Right cardiac atrium (tissue), 5 donors: ENCODE measurements at places on chromosomes 16 and 17.
A peak's percentile ranks its signal among the peaks of the same experiment; 100 is the strongest.

DNA sequence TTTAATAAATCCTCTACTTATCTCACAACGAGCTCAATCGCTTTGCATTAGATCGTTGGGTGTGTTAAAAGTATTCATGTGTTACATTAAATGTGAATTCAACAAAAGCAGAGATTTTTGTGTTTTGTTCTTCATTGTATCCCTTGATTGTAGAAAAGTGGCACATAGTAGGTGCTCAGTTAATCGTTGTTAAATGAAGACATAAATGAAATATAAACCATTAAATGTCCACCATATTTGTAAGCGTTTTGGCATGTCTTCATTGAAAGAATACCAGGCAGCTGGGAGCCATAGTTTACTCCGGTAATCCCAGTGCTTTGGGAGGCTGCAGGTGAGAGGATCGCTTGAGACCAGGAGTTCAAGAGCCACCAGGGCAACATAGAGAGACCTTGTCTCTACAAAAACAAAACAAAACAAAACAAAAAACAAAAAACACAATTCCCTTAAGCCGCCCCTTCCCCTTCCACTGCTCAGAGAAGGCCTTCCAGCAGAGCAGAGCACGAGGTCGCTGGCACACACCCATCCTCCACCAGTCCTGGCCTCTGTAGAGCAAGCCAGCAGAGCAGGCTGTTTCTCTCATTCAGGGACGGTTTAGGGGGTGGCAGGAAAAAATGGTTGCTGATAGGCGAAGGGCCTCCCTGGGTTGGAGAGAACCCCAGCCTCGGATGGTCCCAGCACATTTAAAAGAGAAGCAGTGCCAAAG is 673 bp upstream of the CHD9 start:
- peak; percentile 81 for DNase-seq

GRCh38 chr17:30332057-30332542 is 1.8 kb downstream of the TMIGD1 start:
- DNase-seq: no peak

- DNase-seq: peak; percentile 51
Observed at GRCh38 chr16:29899516-29900101, at the start of gene SEZ6L2. SEZ6L2 (minus strand) TSS chr16:29899550; CDS start chr16:29899019, 531 bp downstream.

GRCh38 chr17:31877341-31877740 is 18.3 kb upstream of the COPRS start:
- DNase-seq: no peak

GRCh38 chr17:59828478-59828760 is 64.3 kb downstream of the TUBD1 start:
- DNase-seq: no peak

DNA sequence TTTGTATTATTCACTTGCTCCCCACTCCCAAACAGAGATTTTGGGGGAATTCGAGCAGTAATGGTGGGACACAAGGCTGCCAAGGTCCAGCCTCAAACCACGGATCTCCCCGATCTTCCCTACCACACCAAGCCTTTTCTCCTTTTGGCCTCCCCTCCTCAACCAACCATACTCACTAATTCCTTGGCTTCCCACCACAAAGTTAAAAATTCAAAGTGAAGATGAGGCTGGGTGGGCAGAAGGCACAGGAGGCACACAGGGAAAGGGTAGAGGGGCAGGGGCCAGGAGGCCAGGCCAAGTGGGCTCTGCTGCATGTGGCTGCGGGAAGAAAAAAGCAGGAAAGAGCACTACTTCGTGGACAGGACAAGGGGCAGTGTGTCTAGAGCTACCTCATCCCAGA is 15.2 kb downstream of the HOXB4 start:
- DNase-seq: no peak

DNA sequence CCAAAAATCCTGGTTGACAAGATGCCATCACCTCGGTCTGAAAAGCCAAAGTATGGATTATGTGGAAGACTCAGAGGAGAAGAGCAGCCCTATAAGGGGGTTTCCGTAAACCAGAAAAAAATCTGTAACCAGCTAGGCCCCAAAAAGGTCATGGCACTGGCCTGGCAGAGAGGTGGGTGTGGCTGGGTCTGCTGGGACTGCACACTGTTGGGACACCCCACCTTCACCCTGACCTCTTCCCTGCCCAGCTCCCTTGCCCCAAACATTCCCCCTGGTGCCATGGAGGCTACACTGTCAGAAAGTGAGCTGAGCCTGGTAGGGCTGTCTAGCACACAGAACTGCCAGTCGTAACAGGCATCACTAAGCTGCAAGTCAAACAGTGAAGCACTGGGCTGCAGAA is 6.5 kb downstream of the SLC47A2 start:
- no peak for DNase-seq

GRCh38 chr17:30808785-30809286 is 15.7 kb downstream of the CRLF3 start:
- no peak for DNase-seq

DNA sequence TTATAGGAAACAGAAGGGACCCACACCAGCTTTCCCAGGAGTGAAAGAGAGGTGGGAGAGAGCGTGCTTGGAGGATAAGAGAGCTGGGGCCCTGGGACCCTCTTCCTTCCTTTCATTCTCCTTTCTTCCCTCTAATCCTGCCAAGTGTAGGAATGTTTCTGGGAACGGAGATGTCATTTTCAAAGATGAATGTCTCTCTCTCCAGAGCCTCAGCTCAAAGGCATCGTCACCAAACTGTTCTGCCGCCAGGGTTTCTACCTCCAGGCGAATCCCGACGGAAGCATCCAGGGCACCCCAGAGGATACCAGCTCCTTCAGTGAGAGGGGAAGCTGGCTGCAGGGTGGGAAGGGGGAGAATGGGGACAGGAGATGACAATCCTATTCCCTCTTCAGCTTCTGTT is 2.0 kb downstream of the FGF11 start:
- DNase-seq: no peak

GRCh38 chr16:87206646-87207451 is 110.3 kb downstream of the C16orf95 start:
- peak; percentile 66 for DNase-seq

DNA sequence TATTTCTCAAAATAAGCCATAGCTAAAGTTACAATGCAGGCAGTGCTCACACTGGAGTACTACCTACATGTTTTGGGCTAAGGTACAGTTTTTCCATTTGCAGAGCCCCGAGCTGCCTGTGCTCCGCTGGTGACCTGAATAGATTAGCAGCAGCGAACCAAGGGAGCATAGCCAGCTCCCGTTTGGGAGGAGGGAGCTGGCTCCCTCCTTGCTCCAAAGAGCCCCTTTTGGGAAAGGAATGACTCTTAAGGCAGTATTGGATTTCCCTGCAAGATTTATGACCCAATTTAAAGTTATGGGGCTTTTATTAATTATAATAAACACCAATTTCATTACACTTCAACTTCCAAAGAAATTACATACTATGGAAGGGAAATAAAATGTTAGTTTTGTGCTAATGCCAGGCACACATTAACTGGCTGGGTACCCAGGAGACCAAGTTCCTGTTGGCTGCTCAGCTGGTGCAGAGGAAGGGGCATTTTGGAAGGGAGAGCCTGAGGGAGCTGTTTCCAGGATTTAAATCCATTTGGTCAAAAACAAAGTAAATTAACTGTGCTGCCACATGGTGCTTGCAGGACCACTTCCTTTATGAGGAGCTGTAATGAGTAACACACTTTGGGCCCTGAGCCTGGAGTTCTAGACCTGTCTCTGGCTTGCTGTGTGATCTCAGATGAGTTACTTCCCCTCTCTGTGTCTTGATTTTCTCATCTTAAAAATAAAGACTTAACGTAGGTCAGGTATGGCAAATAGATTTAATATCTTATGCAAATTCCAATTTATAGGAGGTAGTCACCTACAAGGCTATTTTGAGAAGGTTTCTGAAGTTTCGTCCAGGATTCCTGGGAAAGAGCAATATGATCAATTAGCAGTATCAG is 362.1 kb upstream of the CCL2 start:
- DNase-seq: no peak

GRCh38 chr16:66523861-66524354 is 26.0 kb downstream of the TK2 start:
- DNase-seq: no peak
